ENCODE measurements at places on chromosomes 13 and 19.

GRCh38 chr13:61654481-61654880, 238.8 kb upstream of the PCDH20 start:
- no peak for DNase-seq

GRCh38 chr13:112980434-112980833, 11.4 kb downstream of the MCF2L start:
- DNase-seq, result no peak

DNA sequence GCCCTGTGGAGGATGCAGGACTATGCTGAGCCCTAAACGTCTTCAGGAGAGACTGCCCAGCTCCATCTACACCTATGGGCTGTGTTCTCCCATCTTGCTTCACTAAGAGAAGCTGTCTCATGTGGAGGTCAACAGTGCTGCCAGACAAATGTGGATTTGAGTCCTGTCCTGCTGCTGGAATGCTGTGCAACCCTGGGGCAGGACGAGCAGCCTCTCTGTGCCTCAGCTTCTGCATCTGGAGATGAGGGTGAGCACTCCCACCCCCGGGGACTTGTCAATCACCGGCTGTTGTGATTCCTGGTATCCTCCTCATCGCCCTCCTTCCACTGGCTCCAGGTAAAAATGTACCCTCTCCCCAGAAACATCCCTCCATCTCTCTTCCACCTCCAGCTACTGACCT, 16.3 kb downstream of the EPS15L1 start:
- no peak for DNase-seq

GRCh38 chr13:74726206-74726605, 592.0 kb upstream of the KLF12 start:
- no peak for DNase-seq

- no peak for DNase-seq
Measured at GRCh38 chr13:60093425-60094019, 70.2 kb downstream of the DIAPH3 start.

DNA sequence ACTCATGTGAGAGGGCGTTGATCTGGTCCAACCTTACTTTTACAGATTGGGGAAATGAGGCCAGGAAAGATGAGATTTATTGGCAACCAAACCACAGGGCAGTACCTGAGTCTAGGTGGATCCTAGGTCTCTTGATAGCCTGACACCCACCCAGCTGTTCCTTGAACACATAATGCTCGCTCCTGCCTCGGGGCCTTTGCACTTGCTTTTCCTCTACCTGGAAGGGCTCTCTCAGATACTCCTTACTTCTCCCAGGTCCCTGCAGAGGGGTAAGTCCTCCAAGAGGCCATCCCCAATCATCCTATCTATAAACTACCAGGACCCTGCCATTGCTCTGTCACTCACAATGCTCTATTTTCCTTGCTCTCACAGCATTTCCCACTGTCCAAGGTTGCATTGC, 7.4 kb downstream of the ZNF575 start:
- DNase-seq, result no peak

All from activated CD4-positive, alpha-beta T cell treated with anti-CD3 and anti-CD28 coated beads for 1 hour (primary cell).